ENCODE measurements at places on chromosomes 5 and 9. TPM values are rescaled to one million over a fixed set of nuclear protein-coding genes. Genes with fewer than 3 reads are reported as not detected.

DNA sequence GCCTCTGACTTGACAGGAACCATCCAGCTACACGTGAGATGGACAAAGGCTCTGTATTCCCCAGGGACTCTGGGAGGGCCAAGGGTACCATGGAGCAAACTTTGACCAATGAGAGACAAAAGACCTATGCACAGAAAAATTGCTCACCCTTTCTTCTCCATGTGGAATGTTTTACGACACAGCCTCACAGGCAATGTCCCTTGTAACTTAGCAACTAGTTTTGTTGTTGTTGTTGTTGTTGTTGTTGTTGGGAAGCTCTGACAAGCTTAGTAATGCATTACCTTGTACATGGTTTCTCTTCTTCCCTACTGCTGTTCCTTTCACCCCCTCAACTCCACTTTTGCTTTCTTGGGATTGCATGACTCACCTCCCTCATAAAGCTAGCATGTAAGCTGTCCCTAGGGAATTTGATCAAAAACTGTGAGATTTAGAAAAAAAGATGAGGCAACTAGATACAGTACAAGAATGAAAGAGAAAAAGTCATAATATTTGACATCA lies 550.9 kb downstream of the RAB3C start:
- no peak overlapping the region for H3K4me3 ChIP-seq
- no peaks in the 10 kb centered on the region for H3K4me1 ChIP-seq
- no peak for DNase-seq
- no peaks in the 10 kb centered on the region for H3K36me3 ChIP-seq
- no peak overlapping the region for H3K27ac ChIP-seq

DNA sequence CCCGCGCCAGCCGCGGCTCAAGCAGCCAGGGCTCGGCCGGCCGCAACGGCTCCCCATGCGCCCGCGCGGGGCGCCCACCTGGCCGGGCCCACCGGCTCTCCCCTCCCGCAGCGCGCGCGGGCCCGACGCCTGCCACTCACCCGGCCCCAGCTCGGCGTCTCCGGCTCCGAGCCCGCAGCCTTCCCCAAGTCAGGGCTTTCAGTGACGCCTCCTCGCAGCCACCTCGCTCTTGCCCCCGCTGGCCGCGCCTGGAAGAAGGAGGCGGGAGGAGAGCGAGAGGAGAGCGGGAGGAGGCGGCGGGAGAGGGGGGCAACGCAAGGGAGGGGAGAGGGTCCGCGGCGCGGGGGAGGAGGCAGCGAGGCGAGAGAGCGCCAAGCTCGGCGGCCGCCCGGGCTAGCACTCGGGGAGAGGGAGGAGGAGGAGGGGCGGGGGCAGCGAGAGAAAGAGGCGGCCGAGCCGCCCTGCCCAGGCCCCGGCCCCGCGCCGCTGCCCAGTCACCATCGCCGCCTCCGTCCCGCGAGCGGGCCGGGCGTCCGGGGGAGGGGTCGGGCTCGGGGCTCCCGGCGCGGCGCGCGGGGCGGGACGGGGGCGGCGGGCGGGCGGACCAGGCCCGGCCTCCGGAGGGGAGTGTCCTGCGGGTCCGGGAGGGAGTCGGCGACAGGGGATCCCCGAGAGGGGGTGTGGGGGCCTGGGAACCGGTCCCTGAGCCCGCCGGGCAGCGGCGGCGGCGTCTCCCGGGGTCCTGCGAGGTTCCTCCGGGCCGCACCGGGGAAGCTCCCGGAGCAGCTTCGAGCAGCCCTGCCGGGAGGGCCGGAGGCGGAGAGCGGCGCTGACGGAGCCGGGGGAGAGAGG lies at the start of gene LHFPL2:
Gene LHFPL2, minus strand, starts transcription at position 414 of the 852 bp plus-strand sequence. CDS start 138,559 bp downstream, outside the sequence.
- H3K4me3 ChIP-seq, result peak within 1 kb of the TSS; percentile 68
- H3K27me3 ChIP-seq, result peaks cover 2% of the 10 kb centered on the region
- no peaks in the 10 kb centered on the region for H3K36me3 ChIP-seq
- no peak for DNase-seq

DNA sequence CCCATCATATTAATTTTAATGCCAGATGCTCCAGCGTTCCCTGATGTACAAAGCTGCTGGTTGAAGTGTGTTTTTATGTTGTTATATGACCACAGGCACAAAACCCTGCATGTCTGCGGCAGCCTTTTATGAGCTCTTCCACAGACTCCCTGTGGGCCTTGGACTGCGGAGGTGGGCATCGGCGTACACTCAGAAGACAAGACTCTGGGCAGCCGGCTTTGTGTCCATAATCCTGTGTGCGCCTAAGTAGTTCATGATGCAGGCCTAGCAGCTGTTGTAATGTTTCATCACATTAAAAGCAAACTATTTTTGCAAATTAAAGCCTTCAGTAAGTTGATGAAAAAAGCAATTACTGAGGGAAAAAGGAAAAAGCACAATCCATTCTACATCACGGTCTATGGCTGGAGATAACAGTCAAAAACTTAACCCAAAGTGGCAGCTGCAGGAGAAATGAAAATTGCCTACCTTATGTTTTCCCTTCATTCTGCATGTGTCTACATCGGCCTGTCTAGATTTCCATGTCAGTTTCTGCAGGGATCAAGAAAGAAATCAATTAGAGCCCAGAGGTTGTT lies 78.8 kb downstream of the SEMA6A start:
- H3K27me3 ChIP-seq, result no peaks in the 10 kb centered on the region
- no peak overlapping the region for H3K4me3 ChIP-seq
- H3K36me3 ChIP-seq, result no peaks in the 10 kb centered on the region
- H3K27ac ChIP-seq, result no peak overlapping the region
- no peak for DNase-seq
- H3K4me1 ChIP-seq, result peaks cover 3% of the 10 kb centered on the region

DNA sequence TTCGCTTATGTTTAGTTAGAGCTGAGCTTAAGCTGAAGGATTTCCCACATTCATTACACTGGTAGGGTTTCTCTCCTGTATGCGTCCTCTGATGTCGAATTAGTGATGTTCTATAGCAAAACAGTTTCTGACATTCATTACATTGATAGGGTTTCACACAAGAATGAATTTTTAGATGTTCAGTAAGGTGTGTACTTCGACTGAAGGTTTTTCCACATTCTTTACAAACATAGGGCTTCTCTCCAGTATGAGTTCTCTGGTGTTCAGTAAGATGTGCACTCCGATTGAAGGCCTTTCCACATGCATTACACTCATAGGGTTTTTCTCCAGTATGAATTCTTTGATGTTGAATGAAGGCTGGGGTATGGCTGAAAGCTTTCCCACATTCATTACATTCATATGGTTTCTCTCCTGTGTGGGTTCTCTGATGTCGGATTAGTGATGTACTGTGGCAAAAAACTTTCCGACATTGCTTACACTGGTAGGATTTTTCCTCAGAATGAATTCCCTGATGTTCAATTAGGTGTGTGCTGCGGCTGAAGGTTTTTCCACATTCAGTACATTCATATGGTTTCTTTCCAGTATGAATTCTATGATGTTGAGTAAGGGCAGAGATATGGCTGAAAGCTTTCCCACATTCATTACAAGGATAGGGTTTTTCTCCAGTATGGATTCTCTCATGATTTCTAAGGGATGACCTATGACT lies 14.6 kb downstream of the ZNF883 start:
- H3K36me3 ChIP-seq, result no peaks in the 10 kb centered on the region
- no peaks in the 10 kb centered on the region for H3K4me1 ChIP-seq
- peaks cover 3% of the 10 kb centered on the region for H3K27me3 ChIP-seq
- no peak for DNase-seq

DNA sequence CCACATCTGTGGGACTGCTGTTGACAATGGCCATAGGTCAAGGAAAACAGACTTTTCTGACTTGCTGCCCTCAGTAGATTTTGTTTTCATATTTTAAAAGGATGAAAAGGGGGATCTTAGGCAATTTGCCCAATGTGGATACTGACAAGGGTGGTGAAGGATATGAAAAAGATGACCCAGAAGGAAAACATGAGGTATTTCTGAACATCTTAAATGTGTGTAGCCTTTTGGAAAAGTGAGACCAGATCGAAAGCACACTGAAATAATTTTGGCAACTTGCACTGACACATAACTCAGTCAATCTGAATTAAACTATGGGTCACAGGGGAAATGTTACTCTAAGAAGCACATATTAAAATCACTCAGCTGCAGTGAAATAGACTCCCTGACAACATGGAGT lies 1793.0 kb upstream of the ACO1 start:
- no peak overlapping the region for H3K4me3 ChIP-seq
- H3K27me3 ChIP-seq, result no peaks in the 10 kb centered on the region
- H3K27ac ChIP-seq, result no peak overlapping the region

- no peaks in the 10 kb centered on the region for H3K36me3 ChIP-seq
- no peak overlapping the region for H3K4me3 ChIP-seq
- no peak overlapping the region for H3K27ac ChIP-seq
- H3K4me1 ChIP-seq, result no peaks in the 10 kb centered on the region
These were observed 175.1 kb downstream of the CD180 start for GRCh38 chr5:67021521-67021920.

- no peak overlapping the region for H3K4me3 ChIP-seq
- H3K27me3 ChIP-seq, result no peaks in the 10 kb centered on the region
- no peaks in the 10 kb centered on the region for H3K4me1 ChIP-seq
- H3K27ac ChIP-seq, result no peak overlapping the region
- H3K36me3 ChIP-seq, result no peaks in the 10 kb centered on the region
These were observed 616.3 kb downstream of the SLCO4C1 start for GRCh38 chr5:101679816-101680215.

GRCh38 chr5:5419291-5420210 lies 2.9 kb upstream of the ICE1 start:
- H3K4me1 ChIP-seq, result peaks cover 21% of the 10 kb centered on the region
- H3K27me3 ChIP-seq, result no peaks in the 10 kb centered on the region
- H3K27ac ChIP-seq, result no peak overlapping the region
- no peaks in the 10 kb centered on the region for H3K36me3 ChIP-seq
- no peak for DNase-seq

GRCh38 chr5:74953554-74953936 lies 87.4 kb upstream of the FAM169A start:
- no peak overlapping the region for H3K27ac ChIP-seq
- H3K36me3 ChIP-seq, result no peaks in the 10 kb centered on the region
- no peaks in the 10 kb centered on the region for H3K4me1 ChIP-seq
- no peak for DNase-seq
- no peak overlapping the region for H3K4me3 ChIP-seq
- H3K27me3 ChIP-seq, result no peaks in the 10 kb centered on the region

DNA sequence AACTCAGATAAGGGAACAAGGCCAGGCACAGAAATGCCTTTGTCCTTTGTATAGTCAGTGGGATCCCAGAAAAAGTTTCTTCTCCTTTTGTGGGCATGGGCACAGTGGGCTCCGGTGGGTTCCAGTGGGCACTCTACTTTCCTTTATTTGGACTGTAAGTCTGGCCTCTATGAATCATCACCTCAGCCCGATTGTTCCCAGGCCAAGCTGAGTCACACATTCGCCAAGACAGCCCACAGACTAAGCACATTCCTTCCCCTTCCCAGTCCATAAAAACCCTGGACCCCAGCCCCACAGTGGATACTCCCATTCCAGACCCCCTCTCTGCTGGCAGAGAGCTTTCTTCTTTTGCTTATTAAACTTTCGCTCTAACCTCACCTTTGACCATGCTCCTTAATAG lies 165.0 kb downstream of the FBXL17 start:
- H3K4me1 ChIP-seq, result no peaks in the 10 kb centered on the region
- no peak overlapping the region for H3K4me3 ChIP-seq
- no peak for DNase-seq
- H3K27me3 ChIP-seq, result no peaks in the 10 kb centered on the region
- no peak overlapping the region for H3K27ac ChIP-seq

- H3K4me3 ChIP-seq, result no peak overlapping the region
- no peaks in the 10 kb centered on the region for H3K27me3 ChIP-seq
- no peak for DNase-seq
- no peaks in the 10 kb centered on the region for H3K36me3 ChIP-seq
These were observed 425.3 kb downstream of the CSNK1G3 start for GRCh38 chr5:123937230-123937629.

DNA sequence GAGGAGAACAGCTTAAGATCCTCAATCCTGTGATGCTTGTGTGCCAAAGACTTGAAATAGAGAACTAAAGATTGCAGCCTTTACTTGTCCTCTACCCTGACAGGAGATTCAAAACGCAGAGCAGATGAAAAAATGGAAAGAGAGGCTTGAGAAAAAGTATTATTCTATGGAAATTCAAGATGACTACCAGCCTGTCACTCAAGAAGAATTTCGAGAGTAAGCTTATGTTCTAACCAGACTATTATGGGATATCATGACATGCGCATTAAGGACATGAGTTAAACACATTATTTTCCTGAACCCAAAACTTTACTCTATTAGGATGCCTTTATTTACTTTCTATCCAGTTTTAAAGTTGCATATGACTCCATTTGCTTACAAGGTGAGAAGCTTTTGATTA lies 46.4 kb downstream of the PKD2L2 start:
- no peaks in the 10 kb centered on the region for H3K27me3 ChIP-seq
- peaks cover 32% of the 10 kb centered on the region for H3K36me3 ChIP-seq
- no peak overlapping the region for H3K4me3 ChIP-seq
- H3K4me1 ChIP-seq, result no peaks in the 10 kb centered on the region

DNA sequence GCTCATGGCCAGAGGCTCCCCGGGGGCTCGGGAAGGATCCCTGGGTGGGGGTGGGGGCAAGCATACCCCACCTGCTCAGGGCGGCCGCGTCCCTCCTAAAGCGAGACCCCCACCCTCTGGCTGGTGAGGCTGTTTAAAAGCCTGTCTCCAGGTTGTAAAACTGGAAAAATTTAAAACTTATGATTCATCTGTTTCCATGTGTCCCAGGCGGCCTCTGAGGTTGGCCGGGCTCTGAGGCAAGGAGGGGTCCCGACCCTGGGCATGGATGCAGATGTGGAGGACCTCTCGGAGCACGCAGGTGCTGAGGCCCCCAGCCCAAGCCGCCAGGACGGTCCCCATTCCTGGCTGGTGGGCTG lies 24.2 kb upstream of the TMEM250 start:
- no peak for DNase-seq
- peaks cover 65% of the 10 kb centered on the region for H3K27me3 ChIP-seq
- no peaks in the 10 kb centered on the region for H3K4me1 ChIP-seq
- H3K4me3 ChIP-seq, result no peak overlapping the region
- H3K36me3 ChIP-seq, result no peaks in the 10 kb centered on the region
- no peak overlapping the region for H3K27ac ChIP-seq

GRCh38 chr5:168114444-168115017 lies 176.9 kb upstream of the WWC1 start:
- H3K4me1 ChIP-seq, result no peaks in the 10 kb centered on the region
- no peak overlapping the region for H3K27ac ChIP-seq
- DNase-seq, result no peak
- no peak overlapping the region for H3K4me3 ChIP-seq

DNA sequence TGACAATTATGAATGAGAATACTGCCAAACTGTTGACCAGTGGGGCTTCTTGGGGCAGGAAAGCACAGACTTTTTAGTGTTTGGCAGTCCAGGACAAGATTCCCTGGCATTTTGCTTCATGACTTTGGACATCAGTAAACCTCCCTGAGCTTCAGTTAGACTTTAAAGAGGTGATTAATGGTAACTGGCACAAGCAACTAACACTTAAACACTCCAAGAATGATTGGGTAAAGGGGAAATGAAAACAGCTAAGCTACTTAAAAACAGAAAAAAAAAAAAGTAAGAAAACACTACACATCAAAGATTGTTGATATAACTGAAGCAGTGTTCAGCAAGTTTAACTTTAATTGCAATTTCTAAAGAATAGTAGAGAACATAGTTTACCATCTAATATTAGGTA lies 13.4 kb downstream of the PAIP1 start:
- no peaks in the 10 kb centered on the region for H3K27me3 ChIP-seq
- no peak overlapping the region for H3K27ac ChIP-seq
- H3K36me3 ChIP-seq, result peaks cover 4% of the 10 kb centered on the region
- no peak for DNase-seq
- H3K4me3 ChIP-seq, result no peak overlapping the region

GRCh38 chr5:111691508-111691907 lies 65.5 kb downstream of the NREP start:
- H3K27me3 ChIP-seq, result peaks cover under 1% of the 10 kb centered on the region
- no peak overlapping the region for H3K4me3 ChIP-seq
- no peaks in the 10 kb centered on the region for H3K4me1 ChIP-seq
- H3K27ac ChIP-seq, result no peak overlapping the region

EPB41L4A gene
- 1.5 TPM for total RNA-seq

NOXA1 gene
- 8.1 TPM for total RNA-seq
